ENCODE measurements at places on chromosomes 4 and X.
A peak's percentile ranks its signal among the peaks of the same experiment; 100 is the strongest.

GRCh38 chr4:108651014-108651791 is 804 bp downstream of the OSTC start:
- DNase-seq, result peak; percentile 93

- DNase-seq, result no peak
These were observed 7.6 kb upstream of the PRRG3 start for GRCh38 chrX:151687635-151688034.

GRCh38 chr4:173527103-173527891 is 2.7 kb downstream of the HAND2 start:
- peak; percentile 75 for DNase-seq

GRCh38 chrX:95889279-95889678 is 795.4 kb upstream of the DIAPH2 start:
- DNase-seq, result no peak

GRCh38 chrX:51866210-51866609 is 27.2 kb upstream of the MAGED1 start:
- DNase-seq, result peak; percentile 0

DNA sequence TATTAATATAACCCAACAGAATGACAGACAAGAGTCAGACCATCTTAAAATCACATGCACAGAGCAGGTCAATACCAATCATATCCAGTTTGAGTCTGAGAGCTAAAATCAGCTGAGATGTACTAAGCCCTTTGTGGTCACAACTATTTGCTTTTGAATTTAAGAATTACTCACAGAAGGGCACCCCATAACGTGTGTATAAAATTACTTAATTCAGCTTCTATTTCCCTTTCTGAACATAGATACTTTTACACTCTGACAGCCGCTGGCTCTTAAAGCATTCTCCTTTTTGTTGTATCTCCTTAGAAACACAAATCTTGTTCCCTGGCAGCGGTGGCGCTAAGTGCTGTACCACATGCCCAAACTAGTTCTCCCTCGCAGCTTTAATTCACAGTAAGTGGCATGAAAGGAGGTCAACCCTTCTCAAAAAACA is 14.8 kb upstream of the PPARGC1A start:
- DNase-seq, result no peak

DNA sequence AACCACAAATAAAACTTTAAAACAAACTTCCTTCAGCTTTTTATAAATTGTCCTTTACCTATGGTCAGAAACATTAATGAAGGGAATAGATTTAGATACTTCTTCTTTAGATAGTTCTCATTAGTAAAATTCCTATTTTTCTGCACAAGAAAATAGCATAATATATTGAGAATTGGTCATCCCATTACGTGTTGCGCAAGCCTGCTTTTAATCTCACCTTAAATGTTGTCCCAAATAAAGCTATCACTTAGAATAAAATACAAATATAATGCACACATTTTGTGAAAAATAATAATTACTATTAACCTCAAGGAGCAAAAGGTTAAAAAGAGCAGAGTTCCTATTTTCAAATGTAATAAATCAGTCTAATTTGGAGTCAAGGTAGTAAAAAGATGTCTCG is 95.2 kb upstream of the TTC29 start:
- DNase-seq, result no peak

DNA sequence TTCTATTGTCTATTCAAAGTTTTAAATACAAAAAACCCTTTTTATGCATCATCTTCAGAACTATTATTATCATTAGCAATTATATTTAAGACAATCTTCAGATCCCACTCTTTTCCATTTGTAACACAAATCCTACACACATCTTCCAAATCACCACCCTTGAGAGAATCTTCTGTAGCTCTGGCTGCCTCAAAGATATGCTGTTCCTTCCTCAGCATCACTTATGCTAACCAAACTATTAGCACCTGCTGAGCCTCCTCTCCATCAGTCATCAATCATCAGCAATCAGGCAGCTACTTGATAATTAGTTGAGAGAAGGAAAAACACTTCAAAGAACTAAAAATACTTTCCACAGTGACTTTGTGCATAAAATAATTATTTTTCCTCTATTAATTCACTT is 1082.2 kb downstream of the C4orf33 start:
- DNase-seq, result no peak

GRCh38 chr4:168612450-168613135 is 115.7 kb downstream of the PALLD start:
- peak; percentile 85 for DNase-seq
